Caki2 (cell line): ENCODE measurements at places on chromosomes 2 and 18. TPM values are rescaled to one million over a fixed set of nuclear protein-coding genes. Genes with fewer than 3 reads are reported as not detected.

- DNase-seq: no peak
These were observed 60.0 kb upstream of the SPTBN1 start for GRCh38 chr2:54396107-54396506.

Gene COL4A3
- 3.4 and 3.9 TPM in 2 replicates for total RNA-seq

Gene GAL3ST2
- total RNA-seq: not detected in 2 replicates

DNA sequence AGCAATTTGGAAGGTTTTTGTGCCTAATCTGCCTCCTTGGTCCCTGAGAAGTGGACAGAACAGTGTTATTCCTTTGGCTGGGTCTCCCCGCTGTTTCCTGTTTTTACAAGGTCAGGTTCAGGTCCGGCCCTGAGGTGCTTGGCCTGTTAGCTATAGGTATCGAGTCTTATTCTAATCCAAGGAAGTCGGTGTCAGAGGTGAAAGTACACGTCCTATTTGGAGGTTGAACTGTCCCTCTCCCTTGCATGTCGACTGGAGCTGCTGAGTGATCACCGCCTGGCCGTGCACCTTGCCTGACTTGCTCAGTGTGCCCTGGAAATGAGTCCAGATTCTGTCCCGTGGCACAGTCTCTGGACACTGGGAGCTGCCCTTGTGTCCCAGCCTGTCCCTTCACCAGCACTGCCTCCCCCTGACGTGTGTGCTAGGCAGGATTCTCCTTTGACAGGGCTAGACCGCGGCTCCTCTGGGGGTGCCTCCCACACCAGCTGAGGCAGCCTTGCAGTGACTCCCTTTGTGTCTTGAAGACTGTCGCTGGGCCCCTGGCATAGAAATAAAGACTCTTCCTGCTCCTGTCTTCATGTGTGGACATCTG, 65.7 kb upstream of the RBM44 start:
- DNase-seq: no peak

GRCh38 chr18:31101183-31102024, 817 bp downstream of the DSC2 start:
- peak; percentile 32 for DNase-seq

Gene GALNT3
- total RNA-seq: 0.37 and 0.43 TPM in 2 replicates

DNA sequence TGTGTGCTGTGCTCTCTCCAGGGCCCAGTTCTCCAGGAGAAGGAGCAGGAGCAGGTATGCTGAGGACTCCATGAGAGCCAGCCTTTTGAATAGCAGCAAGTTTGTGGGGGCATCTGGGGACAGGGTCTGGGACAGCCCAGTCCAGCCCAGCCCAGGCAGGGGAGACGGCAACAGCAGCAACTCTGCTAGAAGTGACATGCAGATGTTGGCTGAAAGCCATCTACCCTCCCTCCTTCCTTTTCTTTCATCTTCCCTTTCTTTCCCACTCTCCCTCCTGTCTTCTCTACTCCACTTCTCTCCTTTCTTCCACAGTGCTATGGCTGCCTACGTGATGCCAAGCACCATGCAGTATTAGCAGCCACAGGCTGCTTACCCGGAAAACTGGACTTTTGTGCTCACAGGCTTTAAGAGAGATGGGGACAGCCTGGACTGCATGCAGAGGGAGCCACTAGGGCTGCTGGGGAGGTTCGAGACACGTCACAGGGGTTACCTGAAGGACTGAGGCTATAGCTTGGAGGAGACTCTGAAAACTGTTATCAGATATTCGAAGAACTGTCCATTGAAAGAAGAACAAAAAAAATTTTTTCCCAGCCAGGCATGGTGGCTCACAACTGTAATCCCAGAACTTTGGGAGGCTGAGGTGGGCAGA, 23.8 kb upstream of the YWHAQ start:
- no peak for DNase-seq

Gene ZBTB14
- total RNA-seq: 24.2 and 29.3 TPM in 2 replicates

Gene B3GNT7
- 0.57 and 1.4 TPM in 2 replicates for total RNA-seq

GRCh38 chr18:79910563-79911343, 40.7 kb downstream of the SLC66A2 start:
- DNase-seq: no peak

- no peak for DNase-seq
These were observed 3.6 kb upstream of the TTC21B start for GRCh38 chr2:165957030-165957675.

DNA sequence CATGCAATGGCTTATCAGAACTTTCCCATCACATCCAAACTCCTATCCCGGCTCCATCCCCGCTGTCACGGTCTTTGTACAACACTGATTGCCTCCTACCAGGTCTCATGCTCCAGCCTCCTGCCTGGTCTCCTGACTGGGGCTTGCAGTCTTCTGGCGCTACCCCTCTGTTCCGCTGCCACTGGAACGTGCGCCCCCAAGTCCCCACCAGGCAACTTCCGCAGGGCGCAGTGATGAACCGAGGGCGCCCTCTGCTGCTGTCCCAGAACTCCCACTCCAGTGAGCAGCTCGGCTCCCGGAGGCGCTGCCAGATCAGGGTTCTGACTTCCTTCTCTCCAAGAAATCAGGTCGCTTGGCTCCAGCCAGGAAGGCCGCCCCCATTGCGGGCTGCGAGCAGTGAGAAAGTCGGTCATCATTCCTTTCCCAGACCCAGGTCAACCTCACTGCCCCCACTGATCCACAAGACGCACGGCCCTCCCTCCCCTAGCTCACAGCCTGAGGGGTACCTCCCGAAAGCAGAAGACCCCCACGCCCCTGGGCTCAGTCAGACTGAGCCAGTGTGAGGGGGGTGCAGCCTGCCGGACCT, 43.9 kb upstream of the RAB11FIP5 start:
- DNase-seq: no peak

GRCh38 chr18:9918016-9918680, 4.3 kb downstream of the VAPA start:
- DNase-seq: peak; percentile 51

Gene BIN1
- total RNA-seq: 89.3 and 101 TPM in 2 replicates
